ENCODE measurements at places on chromosomes 5 and 9.
A peak's percentile ranks its signal among the peaks of the same experiment; 100 is the strongest.

DNA sequence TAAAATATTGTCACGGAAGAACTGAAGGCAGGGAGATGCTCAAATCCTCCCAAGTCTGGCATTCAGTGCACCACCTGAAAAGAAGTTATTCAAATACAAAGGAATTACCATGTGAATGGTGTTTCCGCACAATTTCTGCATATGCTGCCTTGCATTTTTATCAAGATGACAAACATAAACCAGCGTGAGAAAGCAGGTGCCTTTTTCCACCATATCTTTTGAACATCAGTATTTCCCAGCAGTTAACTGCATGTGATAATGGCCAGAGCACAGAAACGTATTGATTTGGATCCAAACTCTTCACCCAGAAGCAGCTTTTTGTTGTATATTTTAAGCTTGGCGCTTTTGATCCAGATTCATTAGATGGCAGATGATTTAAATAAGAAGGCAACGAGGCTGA is 808.0 kb downstream of the TLE1 start:
- no peak for ATAC-seq

DNA sequence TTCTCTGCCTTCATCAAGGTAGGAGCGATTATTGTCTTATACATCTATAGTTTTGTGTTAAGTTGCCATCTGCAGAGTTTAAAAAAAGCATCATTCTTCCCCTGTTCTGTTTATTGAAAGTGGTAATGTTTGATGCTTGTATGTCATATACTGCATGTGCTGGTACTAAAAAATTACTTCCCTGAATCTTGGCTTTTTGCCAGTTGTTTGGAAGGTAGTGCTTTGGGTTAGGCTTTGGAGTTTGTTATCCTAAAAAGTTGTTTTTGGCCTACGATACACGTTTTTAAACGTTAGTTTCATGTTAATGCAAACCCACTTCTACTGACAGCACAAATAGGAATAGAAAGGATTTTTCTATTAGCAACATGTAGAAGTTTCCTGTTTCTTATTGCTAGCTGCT is 158.3 kb downstream of the GIN1 start:
- no peak for ATAC-seq

DNA sequence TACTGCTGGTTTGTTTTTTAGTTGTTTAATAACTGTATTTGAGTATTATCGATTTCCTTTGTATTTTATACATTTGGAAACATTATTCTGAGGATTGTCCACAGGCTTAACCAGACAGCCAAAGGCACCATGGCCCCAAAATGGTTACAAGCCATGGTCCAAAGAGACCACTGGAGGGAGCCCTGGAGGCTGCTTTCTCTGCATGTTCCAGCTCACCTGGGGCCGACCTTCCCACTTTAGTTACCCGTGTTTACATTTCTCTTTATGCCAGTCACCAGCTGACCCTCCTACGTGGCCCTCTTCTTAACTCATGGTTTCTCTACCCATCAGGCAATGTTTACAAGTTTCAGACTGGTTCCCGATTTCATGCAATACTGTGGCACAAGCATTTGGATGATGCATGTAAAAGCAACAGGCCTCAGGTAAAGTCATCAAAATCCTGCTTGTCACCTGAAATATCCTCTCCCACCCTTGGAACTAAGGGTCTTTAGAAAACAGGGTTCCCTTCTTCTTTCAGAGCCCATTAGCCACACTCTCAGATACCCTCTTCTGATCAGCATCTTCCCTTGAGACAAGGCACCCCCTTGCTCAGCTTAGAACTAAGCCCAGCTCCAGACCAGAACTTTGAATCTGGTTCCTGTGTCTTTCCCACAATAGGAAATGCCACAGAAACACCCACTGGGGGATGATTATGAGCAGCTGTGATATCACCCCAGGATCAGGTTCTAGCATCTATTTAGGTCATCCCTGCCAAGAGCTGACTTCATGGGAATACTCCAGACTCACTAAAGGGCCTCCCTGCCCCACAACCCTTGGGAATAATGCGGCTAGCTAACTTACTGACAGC is 49.9 kb upstream of the GARNL3 start:
- peak; percentile 72 for ATAC-seq

DNA sequence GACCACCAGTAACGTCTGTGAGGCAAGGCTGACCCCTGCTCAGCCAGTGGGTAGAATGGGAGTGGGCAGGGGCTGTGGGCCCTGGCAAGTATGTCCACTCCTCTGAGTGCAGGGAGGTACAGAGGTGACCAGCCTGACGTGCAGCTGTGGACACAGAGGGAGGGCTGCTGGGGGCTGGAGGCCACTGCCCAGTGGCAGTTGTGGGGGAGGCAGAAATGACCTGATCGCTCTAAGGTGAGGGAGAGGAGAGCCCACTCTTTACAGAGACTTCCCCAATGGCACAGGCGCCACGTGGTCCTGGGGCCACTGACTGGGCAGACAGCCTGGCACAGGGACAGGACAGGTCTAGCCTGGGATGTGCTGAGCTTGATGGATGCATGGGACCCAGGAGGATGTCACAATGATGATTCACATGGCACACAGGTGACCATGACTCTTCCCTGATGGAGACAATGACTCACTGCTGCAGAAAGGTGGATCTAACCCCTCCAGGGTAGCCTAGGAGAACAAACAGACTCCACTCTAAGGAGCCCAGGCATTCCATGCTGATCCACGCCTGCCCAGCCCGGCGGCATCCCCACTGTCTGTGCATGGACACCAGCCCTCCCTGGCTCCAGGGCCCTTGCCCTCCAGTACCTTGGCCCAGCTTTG is 7.7 kb downstream of the LPCAT1 start:
- ATAC-seq = peak; percentile 60

DNA sequence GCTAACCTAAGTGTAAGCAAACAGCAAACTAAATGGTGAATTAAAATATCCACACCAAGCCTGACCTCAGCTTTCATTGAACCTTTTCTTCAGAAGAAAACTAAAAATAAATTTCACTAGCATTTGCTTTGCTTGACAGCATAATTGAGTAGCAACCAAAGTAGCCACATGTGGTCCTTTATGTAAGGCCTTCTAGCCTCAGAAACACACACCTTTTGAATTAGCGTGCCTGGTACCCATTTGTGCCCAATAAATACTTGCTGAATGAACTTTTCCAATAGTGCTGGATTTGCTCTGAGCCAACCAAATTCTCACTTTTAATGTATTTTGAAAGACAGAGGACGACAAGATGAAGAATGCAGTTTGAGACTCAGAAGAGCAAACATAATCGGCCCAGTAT is 2.1 kb upstream of the NIPBL start:
- ATAC-seq = no peak

GRCh38 chr5:2912741-2913140 is 161.3 kb upstream of the IRX2 start:
- ATAC-seq = no peak

- ATAC-seq = no peak
These were observed 22.1 kb downstream of the ANXA1 start for GRCh38 chr9:73173557-73174329.

Measured in activated CD4-positive, CD25-positive, alpha-beta regulatory T cell treated with anti-CD3 and anti-CD28 coated beads, Interleukin-2, amount 50 U/mL, for 24 hours (primary cell).